ENCODE measurements at places on chromosomes 4 and X.
A peak's percentile ranks its signal among the peaks of the same experiment; 100 is the strongest.

DNA sequence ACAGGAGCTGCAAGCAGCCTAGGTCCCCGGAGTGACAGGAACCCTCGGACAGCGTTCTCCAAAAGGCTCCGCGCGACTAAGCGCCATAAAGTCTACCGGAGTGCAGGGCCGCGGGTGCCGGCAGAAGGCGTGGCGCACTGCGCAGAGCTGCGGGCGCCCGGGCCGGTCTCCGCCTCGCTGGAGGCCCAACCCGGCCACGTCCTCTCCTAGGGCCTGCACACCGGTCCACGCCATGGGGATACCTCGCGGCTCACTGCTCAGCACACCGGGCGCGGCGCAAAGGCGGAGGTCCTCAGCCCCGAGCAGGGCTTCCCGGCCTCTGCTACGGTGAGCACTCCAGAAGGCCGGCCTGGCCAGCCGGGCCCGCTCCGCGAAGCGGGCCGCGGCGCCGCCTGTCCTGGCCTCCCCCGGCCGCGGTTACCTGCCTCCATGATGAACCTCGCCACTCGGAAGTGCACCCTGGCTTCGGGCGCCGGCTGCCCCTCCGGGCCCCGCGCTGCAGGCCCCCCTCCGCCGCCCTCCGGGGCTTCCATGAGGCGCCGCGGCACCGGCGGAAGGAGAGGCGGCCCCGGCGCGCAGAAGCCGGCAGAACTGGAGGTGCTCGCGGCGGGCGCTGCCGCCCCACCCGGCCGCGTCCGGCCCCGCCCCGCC, at the start of gene CCNQ:
Gene CCNQ (minus strand): TSS at position 599 of the 651 bp plus-strand sequence. CDS start 66 bp downstream, at position 533.
- peak; percentile 15 for DNase-seq

DNA sequence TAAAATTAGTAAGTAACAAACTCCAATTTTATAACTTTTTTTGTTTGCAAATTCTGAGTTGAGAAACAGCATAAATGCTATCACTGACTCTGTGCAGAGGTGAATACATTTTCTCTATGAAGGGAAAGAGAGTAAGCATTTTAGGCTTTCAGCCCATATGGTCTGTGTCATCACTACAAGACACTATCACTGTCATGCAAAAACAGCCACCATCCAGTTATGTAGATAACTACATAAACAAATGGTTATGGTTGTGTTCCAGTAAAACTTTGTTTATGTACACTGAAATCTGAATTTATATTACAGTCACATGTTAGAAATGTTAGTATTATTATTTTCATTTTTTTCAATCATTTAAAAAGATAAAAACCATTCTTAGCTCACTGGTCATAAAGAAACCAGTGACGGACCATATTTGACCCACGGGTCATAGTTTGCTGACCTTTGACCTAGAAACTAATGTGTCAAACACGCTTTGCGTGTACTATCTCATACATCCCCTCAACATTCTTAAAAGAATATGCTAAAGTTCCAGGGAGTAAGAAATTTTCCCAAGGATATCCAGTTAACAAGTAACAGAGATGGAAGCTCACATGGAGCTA, 29.1 kb downstream of the RASGEF1B start:
- no peak for DNase-seq

DNA sequence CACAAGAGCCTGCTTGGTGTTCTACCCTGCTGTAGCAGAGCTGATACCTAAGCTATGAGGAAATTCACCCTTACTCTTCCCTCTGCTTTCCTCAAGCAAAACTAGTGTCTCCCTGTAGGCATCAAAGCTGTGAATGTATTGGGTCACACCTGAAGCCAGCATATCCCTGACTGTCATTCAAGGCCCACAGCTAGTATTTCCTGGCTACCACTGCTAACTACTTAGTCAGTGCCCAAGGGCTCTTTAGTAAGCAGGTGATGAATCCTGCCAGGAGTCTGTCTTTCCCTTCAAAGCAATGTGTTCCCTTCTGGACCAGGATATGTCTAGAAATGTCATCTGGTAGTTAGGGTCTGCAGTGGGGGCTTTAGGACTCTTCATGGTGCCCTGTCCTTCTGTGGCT, 125.7 kb downstream of the RPA4 start:
- no peak for DNase-seq

DNA sequence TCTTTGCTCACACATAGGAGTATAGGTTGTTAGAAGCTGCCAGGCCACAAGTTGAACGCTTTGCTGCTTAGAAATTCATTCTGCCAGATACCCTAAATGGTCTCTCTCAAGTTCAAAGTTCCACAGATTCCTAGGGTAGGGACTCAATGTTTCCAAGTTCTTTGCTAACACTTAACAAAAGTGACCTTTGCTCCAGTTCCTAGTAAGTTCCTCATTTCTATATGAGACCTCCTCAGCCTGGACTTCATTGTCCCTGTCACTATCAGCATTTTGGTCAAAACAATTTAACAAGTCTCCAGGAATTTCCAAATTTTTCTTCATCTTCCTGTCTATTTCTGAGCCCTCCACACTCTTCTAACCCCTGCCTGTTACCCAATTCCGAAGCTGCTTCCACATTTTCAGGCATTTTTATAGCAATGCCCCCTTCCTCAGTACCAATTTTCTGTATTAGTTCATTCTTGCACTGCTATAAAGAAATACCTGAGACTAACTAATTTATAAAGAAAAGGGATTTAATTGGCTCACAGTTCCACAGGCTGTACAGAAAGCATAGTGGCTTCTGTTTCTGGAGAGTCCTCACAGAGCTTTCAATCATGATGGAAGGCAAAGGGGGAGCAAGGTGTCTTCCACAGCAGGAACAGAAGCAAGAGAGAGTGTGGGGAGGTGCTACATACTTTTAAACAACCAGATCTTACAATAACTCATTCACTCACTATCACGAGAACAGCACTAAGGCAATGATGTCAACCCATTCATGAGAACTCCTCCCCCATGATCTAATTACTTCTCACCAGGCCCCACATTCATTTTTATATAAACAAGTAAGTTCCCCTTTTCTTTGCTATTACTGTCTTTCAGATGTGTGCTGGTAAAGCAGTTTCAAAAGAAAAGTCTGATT, 11.5 kb upstream of the TLR1 start:
- no peak for DNase-seq

DNA sequence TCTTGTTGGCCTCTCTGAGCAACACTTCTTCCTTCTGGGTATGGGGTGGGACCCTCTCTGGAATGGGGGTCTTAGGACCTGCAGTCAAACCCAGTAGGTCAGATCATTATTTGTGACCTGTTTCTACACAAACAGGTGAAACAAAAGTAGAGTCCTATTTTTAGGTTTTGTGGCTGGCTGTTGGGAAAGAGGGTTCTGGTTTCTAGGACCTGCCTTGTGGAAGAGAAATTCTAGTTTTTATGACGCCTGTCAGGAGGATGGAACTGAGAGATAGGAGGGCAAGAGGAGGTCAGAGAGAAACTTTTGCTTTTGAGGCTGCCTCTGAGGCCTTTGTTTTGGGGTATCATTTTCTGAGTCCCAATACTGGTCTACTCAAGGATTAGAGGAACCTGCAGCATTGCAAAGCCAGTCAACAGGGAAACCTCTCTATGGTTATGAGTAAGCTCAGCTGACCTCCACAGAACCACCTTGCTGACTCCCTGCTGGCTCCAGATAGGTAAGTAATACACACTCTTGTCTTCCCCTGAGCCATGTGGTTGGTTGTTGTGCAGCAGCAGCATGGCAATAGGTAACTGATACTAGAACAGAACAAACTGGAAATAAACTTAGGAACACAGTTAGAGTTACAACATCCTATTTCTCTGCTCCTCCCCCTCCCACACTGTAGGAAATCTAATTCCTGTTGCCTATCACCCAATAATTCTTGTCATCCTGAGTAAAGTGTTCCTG, 114.7 kb upstream of the VCX3B start:
- DNase-seq = no peak

- DNase-seq = peak; percentile 63
These were observed 147.2 kb upstream of the DKK2 start for GRCh38 chr4:107183155-107183774.

- DNase-seq = no peak
These were observed 455.5 kb upstream of the FAM241A start for GRCh38 chr4:111689731-111690130.

DNA sequence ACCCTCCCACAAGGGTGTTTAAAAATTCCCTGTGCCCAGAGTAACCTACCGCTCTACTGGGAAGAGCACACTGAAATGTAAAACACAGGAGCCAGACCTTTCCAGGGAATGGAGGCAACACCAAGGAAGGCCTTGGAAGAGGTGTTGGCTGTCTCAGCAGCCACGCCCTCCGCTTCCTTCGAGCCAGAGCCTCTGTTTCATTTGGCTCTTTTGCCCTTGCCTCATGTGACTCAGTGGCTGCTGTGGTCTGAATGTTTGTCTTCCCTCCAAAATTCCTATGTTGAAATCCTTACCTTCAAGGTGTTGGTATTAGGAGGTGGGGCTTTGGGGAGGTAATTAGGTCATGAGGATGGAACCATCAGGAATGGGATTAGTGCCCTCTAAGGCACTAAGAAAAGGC, 11.3 kb downstream of the SCD5 start:
- DNase-seq = no peak

All from RPMI7951 (cell line).